ENCODE measurements at places on chromosomes 12 and 14. TPM values are rescaled to one million over a fixed set of nuclear protein-coding genes. Genes with fewer than 3 reads are reported as not detected.

SAMD15 gene
- 1.4 TPM for total RNA-seq

OR6J1 gene
- total RNA-seq = not detected

KRT86 gene
- total RNA-seq = 1.1 TPM

BATF gene
- total RNA-seq = not detected

GALNT8 gene
- not detected for total RNA-seq

ACRBP gene
- 0.54 TPM for total RNA-seq

PTPRQ gene
- not detected for total RNA-seq

SLC17A8 gene
- not detected for total RNA-seq

GRCh38 chr12:62861586-62861985 lies 73.4 kb downstream of the PPM1H start:
- DNase-seq = no peak

GRCh38 chr12:121279071-121279375 lies 17.5 kb downstream of the CAMKK2 start:
- DNase-seq = no peak

DNA sequence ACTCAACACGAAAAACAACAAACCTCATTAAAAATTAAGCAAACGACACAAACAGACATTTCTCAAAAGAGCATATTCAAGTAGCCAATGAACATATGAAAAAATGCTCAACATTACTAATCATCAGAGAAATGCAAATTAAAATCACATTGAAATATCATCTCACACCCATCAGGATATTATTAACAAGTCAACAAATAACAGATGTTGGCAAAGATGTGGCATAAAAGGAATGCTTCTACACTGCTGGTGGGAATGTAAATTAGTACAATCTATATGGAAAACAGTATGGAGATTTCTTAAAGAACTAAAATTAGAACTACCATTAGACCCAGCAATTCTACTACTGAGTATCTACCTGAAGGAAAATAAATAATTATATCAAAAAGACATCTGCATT lies 182.2 kb downstream of the KITLG start:
- no peak for DNase-seq

DNA sequence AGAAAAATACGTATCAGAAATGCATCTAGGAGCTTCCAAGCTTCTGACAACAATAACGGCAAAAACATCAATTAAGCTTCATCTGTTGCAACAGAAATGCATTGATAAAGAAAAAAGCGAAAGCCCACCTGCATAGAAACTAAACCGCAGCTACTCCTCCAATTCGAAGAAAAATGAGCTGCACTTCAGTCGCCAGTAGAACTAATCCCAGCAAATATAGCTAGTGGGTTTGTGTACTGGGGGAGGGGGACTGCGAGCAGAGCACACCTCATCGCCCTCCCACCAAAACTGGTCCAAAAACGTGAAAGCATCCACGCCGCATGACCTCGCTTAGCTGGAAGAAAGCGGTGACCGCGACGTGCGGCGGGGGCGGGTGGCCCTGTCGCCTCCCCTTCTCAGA lies 1.2 kb downstream of the SLC35F4 start:
- no peak for DNase-seq

DNA sequence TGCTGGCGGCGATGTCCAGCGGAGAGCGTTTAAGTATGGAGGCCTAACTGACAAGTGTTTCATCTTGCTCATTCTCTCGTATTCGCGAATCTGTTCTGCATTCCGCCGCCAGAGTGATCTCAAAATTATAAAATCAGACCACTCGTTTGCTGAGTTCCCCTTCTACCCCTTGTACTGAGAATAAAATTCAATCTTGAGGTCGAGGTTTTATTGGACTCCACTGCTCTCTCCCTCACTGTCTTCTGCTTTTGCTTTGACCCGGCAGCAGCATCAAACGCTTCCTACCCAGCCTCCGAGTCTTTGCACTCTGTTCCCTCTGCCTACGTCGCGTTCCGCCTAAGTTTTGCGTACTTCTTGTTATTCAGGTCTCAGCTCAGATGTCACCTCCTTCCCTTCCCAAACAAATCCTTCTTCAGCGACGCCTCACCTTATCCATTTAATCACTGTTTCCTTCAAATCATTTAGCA lies 462 bp downstream of the KNTC1 start:
- DNase-seq = no peak

GRCh38 chr12:50579757-50580267 lies 75.0 kb downstream of the DIP2B start:
- DNase-seq = no peak

DNA sequence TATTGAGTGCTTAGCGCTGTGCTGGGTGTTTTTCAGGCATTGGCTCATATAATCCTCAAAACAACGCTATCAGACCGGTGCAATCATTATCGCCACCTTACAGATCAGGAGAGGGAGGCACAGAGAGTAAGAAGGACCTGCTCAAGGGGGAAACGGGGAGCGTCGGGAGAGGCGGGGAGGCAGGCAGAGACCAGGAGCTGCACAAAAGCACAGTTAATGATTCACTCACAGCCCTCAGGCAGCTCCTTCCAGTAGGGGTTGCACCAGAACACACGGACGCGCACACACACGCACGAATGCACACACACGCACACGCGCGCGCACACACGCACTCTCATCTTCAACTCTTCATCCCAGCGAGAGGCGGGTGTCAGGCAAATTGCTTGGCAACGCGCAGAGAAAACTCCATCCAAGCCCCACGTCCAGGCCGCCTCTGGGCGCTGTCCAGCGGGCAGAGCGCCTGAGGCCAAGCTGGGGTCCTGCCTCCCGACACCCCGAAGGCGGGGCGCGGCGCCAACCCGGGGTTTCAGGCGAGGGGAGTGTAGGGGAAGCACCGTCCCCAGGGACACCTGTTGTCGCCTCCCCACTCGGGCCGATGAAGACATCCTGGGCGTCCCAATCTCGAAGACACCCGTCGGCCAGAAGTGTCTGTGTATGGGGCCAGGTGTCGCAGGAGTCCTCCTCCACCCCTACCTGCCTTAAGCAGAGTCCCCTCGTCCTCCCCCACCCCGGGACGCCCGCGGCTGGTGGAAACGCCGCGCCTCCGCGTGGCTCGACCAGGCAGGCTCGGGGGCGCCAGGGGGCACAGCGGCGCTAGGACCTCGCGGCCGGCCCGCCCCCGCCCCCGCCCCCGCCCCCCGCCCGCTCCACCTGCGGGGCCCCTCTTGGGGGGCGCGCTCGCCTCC lies 35.5 kb upstream of the STON2 start:
- DNase-seq = no peak

GRCh38 chr12:38516418-38516817 lies 199.8 kb downstream of the ALG10B start:
- DNase-seq = no peak

GRCh38 chr12:3959799-3960560 lies 86.8 kb upstream of the PARP11 start:
- no peak for DNase-seq

DNA sequence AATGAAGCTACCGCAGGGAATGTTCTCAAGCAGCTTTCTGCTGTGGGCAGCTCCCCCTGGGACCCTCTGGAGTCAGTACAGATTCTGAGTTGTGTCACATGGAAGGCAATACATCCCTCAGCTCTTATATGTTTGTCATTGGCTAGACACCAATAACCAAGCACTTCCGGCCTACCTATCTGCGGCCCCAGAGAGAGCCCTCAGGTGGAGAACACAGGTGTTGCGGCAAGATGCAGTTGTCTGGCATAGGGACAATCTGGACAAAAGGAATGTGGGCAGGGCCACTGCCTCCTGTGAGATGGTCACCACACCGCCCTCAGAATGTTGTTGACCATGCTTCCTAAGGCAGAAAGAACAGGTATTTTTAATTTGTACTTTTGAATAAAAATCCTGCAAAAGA lies 118.7 kb downstream of the BRMS1L start:
- no peak for DNase-seq

DNA sequence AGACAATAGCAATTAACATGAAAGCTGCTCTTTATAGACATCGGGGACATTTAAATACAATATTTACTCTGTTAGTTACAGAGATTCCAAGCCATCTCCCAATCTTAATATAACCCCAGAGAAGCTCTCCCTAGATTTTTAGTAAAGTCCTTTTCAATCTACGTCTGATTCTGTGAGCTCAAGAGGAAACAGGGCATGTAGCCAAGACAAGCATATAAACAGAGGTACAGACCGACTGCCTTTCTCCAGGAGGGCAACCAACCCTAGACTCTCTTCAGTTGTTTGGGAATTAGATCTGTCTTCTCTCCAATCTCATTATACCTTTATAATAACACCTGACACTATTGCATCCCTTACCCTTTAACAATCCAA lies 57.4 kb downstream of the TMTC1 start:
- DNase-seq = no peak

DNA sequence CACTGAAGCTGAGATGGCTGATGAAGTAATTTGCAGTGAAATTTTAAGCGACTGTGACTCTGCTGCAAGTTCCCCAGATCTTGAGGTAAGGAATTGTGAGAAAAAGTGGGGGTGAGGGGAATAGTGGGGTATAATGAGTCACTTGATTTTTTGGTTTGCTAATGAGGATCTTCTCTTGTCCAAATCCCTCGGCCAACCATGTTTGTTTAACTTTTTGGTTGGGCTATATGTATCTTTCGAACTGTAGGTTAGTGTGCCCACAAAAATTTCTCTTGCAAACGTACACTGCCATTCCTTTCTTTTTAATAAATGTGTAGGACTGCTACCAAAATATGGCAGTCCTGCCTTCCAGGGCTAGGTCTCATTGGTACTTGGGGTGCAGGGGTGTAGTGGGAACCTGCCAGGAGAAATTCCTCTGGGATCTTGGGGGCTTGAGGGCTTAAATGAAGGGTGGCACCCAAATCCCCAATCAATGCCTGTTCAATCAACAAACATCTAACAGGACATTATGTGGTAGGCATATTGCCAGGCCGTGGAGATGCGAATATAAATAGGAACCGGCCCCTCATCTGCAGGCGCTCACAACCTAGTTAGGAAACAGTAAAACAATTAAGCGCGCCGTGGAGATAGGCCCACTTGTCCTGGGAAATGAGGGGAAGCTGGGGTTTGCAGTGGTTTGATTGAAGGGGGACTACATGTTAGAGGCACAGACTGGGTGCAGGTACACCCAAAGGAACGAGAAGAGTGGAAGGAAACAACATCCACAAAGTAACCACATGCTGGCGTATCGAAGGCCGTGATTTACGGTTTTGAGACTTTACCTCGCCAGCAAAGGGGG lies 1.3 kb upstream of the PABPN1 start:
- no peak for DNase-seq

DNA sequence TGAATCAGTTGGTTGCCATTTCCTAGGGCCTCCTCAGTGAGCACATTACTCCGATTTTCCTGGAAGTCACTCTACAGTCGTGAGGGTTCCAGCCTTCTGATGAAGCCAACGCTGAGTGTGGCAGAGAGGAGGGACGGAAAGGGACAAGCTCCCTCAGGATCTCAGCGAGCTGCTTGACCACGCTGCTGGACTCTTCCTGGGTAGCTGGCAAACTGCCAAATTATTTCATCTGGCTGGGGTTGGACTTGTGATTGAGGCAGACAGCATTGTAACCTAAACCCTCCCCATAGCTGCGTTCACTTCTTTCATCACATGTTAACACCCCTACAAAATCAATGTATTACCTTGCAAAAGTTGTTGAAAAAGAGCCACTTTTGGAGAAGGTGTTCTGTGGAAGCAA lies 69.6 kb upstream of the CHST11 start:
- no peak for DNase-seq

DNA sequence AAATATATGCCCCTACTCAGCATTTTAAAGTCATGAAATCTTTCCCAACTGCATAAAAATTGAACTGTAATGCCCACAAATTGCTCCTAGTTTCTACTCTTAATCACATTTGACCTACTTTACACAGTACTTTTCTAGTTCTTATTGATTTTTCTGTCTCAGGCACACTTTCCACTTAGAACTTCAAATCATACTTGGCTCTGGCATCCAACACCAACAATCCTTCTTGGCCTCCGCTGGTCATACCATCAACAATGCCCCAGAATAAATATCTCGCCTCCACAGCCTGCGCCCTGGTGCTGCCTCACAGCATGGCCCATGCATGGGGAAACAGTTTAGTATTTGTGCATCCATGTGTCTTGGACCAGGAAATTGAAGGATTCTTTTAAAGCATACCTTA lies 107.5 kb upstream of the SYT10 start:
- no peak for DNase-seq

- DNase-seq = no peak
Observed at GRCh38 chr12:89856431-89856830, 147.8 kb upstream of the ATP2B1 start.

- no peak for DNase-seq
Observed at GRCh38 chr14:71444030-71444822, 488.0 kb upstream of the RGS6 start.

GRCh38 chr14:95058491-95058890 lies 98.8 kb downstream of the DICER1 start:
- DNase-seq = no peak

DNA sequence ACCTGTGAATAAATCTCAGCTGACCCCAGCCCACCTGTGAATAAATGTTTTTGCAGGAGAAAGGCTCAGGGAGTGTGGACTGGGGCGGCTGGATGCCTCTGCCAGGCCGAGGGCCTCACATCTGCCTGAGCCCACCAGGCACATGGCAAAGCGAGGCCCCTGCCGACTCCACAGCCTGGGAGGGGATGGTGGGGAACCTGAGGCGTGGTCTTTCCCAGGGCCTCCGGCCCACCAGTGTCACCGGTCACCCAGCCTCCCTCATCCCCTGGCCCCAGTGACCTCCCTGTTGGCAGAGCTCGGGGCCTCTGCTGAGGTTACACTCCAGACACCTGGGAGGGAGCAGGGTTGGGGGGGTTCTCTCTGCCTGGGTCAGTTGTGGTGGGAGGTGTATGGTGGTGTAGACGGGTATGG lies 8.2 kb downstream of the NOC4L start:
- no peak for DNase-seq

DNA sequence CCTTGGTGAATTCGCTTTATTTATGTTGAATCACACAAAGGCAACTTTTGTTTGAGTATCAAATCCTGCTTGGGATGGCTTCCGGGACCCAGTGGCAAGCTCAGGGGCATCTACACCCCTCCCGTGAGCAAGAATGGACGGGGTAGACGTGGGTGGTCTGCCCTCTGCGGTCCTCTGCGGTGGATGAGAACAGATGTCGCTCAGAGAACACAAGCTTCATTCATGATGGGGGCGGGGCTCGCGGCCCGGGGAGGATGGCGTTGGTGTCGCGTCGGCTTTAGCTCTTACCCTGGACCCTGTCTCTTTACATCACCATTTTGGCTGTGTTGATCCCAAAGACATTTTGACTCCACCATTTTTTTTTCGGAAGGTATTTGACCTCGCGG lies 158.5 kb upstream of the RTL1 start:
- no peak for DNase-seq

Measured in Panc1 (cell line).